Kidney epithelial cell (primary cell): ENCODE measurements at places on chromosomes 16 and 17.

GRCh38 chr17:31136319-31136718 lies 41.5 kb downstream of the NF1 start:
- no peak for DNase-seq

DNA sequence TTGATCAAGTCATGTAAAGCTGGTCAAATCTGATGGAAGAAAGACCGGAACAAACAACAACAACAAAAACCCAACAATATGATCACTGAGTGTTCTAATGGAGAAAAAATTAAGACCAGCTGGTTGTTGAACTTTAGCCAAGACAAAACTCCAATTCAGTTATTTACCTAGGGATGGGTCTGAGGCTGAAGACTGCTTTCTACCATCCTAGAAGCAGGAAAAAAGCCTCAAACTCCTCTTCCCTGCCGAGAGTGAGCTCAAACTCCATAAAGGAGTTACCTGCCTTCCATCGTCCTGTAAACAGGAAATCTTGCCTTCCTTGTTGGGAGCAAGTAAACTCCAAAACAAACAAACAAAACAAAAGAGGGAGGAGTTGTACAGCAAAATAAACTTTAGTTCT lies 23.1 kb upstream of the TMEM98 start:
- DNase-seq = no peak

- DNase-seq = no peak
These were observed 1.2 kb downstream of the VAMP2 start for GRCh38 chr17:8161289-8162232.

DNA sequence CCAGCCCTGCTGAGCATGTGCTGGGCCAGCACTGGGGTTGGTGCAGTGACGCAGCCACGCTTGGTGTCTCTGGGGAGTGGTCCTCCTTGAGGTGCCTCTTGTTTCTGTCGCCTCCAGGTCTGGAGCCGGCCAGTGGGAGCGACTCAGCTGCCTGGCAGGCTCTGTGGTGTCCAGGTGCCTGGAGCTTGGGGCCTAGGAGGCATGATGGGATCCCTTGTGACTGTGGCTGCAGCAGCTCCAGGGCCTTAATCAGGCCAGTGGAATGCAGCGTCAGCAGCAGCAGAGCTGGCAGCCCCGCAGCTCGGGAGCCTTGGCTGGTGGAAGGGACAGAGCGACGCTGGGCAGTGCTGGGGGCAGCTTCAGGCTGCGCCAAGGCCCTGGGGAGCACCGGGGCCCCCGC lies 74.7 kb upstream of the CIBAR2 start:
- DNase-seq = no peak

GRCh38 chr17:69561462-69561861 lies 147.0 kb downstream of the MAP2K6 start:
- no peak for DNase-seq

DNA sequence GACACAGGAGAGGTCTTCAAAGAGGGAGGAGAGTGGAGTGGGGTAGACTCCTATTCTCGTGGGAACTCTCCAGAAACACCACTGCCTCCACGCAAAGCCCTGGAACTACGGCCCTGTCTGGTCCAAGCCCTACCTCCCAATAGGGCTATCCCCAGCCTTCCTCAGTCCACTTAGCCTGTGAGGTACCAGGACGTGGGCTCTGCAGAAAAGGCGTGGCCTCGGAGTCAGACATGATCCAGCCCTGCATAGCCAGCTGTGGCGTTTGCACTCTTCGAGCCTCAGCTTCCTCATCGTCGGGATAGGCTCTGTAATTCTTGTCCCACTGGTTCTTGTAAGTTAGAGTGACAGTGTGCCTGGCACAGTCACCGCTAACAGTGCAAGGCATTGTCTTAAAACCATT lies 13.8 kb downstream of the ENDOV start:
- DNase-seq = no peak
